ENCODE measurements at places on chromosomes 6 and 20. TPM values are rescaled to one million over a fixed set of nuclear protein-coding genes. Genes with fewer than 3 reads are reported as not detected.

Gene FLRT3
- polyA plus RNA-seq = 0.08 TPM

Gene KCNK16
- not detected for polyA plus RNA-seq

Gene DCBLD1
- 30.2 TPM for polyA plus RNA-seq

Gene RNF5
- 100 TPM for polyA plus RNA-seq

Gene WFDC5
- polyA plus RNA-seq = not detected

Gene ADAM33
- polyA plus RNA-seq = 0.06 TPM

Gene ULBP1
- 1.4 TPM for polyA plus RNA-seq

Gene INSM1
- not detected for polyA plus RNA-seq

Gene TSPYL4
- 43.1 TPM for polyA plus RNA-seq

Gene PKIB
- polyA plus RNA-seq = not detected

Gene RHAG
- polyA plus RNA-seq = not detected

Gene FOXC1
- polyA plus RNA-seq = 6.4 TPM

Gene WFDC6
- polyA plus RNA-seq = not detected

Gene SAMD3
- not detected for polyA plus RNA-seq

Gene RAD21L1
- polyA plus RNA-seq = not detected

Gene PACSIN1
- 0.08 TPM for polyA plus RNA-seq

Gene PTP4A1
- 3.6 TPM for polyA plus RNA-seq

Gene COL10A1
- not detected for polyA plus RNA-seq

Gene BEND6
- 0.13 TPM for polyA plus RNA-seq

Gene EIF6
- 383 TPM for polyA plus RNA-seq

Gene PGC
- polyA plus RNA-seq = not detected

Gene RBCK1
- 98.3 TPM for polyA plus RNA-seq

Gene FAM209B
- polyA plus RNA-seq = not detected

Gene HDGFL1
- polyA plus RNA-seq = not detected

Gene EYA4
- not detected for polyA plus RNA-seq

Gene C4B
- polyA plus RNA-seq = 2.9 TPM

Gene ATP6V1G2
- 0.70 TPM for polyA plus RNA-seq

Gene ZNF831
- not detected for polyA plus RNA-seq

Gene TFAP2D
- polyA plus RNA-seq = not detected

Gene KCNB1
- not detected for polyA plus RNA-seq

Gene GABRR1
- polyA plus RNA-seq = not detected

Gene CRISP3
- polyA plus RNA-seq = not detected

Gene SEL1L2
- not detected for polyA plus RNA-seq

Gene ARMC12
- polyA plus RNA-seq = 1.9 TPM

Gene GPLD1
- polyA plus RNA-seq = 0.03 TPM

Gene DTD1
- 48.2 TPM for polyA plus RNA-seq

Gene CBLN4
- polyA plus RNA-seq = not detected

Gene CHRNA4
- polyA plus RNA-seq = not detected

Gene VSTM2L
- polyA plus RNA-seq = 0.25 TPM

Measured in endothelial cell of umbilical vein (primary cell).